ENCODE measurements at places on chromosomes 7 and 10.
A peak's percentile ranks its signal among the peaks of the same experiment; 100 is the strongest.

DNA sequence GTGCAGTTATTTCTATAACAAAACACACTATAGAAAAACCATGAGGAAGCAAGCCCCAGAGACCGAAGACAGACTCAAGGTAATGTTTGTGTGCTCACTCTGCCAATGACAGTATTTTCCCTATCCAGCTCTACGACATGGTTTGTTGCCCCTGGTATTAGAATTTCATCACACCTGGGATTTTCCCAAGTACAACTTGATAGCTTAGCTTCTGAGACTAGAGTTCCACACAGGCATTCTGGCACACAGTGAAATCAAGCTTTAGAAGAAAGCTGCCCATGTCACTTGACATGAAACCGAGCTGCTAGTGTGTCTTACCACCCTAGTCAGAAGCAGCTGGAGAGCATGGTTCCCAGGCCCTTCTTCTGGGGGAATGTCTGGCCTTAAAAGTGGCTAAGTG, 44.1 kb upstream of the AKR1E2 start:
- DNase-seq, result no peak

- DNase-seq, result no peak
These were observed 108.9 kb downstream of the ORC5 start for GRCh38 chr7:104098890-104099289.

DNA sequence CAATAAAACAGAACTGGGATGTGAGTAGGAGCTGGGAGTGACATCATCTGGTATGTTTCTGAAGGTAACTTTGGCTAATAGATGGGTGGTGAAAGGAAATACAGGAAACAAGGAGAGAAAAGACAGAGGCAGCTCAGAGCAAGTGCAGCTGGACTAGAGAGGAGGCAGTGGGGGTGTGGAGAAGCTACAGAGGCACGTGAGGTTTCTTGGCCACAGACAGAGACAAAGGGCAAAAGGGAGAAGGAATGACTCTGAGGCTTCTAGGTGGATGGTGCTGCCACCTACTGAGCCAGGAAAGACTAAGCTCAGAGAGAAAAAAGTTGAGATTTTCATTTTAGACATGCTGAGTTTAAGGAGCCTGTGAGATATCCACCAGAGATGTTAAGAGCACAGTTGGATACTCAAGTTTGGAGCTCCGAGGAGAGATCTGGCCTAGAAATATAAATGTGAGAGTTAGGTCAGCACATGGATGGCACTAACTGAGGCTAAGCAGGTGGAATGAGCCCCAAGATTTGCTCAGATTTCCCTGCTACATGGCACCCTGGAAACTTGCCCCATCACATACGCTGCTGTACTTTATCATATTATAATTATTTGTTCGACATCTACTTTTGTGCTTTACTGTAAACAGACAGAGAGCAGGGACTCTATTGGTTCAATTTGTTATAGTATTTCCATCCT, 293.0 kb upstream of the IMMP2L start:
- DNase-seq, result peak; percentile 24

GRCh38 chr7:21642422-21642821, 99.6 kb downstream of the DNAH11 start:
- no peak for DNase-seq

DNA sequence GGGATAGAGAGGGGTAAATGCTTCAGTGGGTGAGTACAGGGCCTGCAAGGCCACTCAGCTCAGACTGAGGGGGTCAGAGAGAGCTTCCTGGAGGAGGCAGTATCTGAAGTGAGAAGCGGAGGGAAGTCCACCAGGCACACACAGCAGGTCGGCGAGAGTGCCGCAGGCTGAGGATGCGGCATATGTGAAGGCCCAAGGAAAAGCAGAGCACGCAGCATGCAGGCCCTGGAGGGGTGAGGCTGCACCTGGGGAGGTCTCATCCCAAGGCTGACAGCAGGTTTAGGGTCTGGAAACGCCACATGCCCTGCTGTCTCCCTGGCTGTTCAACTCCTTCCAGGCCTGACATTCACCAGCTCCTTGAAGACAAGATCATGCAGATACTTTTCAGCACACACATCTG, 40.4 kb upstream of the PSAP start:
- DNase-seq, result no peak

DNA sequence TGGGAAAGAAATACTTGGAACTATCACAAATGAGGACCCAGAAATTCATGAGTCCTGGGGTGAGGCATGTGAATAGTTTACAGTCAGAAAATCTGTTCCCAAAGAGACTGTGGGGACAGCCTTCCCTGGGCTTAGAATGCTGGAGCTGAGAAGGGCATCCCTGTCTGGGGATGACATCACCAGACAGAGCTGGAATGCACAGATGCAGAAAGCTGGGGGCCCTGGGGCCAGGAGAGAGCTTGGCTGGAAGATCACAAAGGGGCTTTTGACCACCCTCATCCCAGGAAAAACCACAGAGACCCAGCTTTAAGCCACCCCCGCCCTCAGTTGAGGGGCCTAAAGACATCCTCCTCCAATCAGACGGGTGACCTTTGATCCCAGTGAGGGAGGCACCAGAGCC, 264.5 kb downstream of the PLXNA4 start:
- DNase-seq, result no peak

- DNase-seq, result no peak
These were observed 11.2 kb downstream of the RPA3 start for GRCh38 chr7:7707246-7707645.

DNA sequence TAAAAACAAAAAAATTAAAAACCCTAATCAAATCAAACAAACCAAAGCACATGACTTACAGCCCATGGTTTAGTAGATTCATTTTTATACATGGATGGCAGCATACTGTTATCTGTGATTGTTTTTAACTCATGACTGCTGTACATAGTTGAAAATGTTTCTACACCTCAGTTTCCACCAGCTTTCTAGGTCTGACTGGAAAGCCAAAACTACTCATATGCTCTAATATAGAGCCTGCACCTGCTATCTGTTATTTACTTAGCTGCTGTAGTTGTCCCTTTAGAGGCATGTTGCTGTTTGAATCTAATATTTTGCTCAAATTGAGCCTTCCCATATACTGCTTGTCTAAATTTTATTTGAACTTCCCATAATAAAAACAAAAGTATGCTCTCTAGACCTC, 289.9 kb upstream of the LRRN3 start:
- no peak for DNase-seq

- DNase-seq, result peak; percentile 10
These were observed 282.5 kb upstream of the KLF6 start for GRCh38 chr10:4067531-4067930.

DNA sequence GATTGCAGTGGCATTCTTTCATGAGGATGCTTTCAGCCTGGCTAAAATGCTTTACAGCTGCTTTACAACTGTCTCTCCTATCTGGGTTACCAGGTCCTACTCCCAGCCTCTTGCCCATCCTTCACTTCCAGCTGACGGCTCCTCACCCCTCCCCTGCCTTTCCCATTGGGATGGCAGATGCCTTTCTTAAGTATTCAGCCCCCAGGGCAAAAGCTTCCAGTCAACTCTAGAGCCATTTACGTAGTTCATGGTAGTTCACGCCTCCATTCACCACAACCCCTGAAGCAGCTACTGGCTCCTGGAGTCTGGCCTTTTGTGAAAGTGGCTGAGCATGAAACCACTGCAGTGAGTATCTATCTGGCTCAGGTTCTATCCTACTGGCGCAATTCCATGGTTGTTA, 17.2 kb upstream of the BMPER start:
- DNase-seq, result no peak

GRCh38 chr7:30521532-30521931, 16.9 kb upstream of the GGCT start:
- DNase-seq, result no peak

DNA sequence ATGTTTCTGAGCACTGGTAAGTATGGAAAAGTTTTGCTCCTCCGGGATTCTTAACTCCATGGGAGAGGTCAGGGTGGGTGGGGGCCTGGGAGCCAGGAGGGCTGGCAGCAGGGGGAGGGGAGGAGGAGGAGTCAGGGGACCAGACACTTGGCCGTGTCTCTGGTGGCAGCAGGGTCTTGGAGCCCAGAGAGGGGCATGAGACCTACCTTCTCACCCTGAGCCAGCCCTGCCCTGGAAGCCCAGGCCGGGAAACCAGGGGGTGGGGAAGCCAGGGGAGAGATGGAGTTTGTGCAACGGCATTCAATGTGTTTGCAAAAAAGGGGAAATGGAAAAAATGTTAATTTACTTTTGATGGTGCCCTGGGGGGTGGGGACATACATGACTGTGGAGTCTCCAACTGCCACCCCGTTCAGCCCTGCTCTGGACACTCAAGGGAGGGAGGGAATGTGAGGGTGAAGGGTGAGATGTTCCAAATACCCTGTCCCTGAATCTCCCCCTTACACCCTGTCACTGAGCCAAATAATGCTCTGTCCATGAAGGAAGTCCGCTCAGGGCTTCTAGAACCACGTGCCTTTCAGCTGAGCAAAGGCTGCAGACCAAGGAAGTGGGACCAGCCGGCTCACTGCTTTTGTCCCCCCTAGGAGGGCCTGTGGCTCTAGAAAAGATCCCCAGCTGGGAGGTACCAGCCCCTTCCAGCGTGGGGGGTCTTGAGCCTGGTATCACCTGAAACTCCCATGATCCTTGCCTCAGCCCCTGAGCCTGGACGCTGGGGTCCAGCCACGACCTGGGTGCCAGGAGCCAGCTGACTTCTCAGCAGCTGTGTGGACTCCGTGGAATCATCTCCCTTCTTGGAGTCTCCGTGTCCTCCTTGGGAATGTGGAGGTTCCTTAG, 48.3 kb downstream of the TMEM270 start:
- no peak for DNase-seq

DNA sequence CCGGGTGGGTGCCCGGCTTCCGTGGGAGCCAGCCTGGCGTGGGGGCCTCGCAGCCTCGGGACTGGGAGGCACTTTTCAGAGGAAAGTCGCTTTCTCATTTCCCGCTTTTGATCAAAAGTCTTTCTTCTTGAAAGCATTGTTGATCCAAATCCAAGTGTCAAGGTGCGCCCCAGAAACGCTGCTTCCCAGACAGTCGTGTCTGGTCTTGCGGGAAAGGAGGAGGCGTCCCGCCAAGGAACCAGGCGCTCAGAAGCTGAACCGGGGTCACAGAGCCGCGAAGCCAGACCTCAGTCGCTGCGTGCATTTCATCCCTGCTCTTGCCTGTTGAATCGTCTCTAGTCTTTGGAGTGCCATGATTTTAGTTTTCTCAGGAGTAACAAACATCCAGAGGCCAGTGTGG, 1.1 kb upstream of the BNIP3 start:
- no peak for DNase-seq

DNA sequence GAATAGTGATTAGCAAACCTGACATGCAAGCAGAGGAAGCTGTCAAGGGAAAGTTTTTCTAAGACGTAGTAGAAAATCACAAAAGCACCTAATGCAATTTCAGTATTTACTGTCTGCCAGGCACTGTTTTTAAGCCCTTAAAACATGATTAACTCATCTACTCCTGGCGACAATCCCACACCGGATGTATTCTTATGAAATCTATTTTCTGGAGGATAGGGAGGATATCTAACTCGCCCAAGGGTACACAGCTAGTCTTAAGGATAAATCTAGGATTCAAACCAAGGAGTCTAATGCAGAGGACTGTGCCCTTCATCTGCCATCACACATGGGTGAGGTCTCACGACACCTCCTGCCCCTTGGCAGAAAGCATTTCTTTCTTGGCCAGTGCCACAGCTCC, 47.8 kb upstream of the FIGNL1 start:
- no peak for DNase-seq

DNA sequence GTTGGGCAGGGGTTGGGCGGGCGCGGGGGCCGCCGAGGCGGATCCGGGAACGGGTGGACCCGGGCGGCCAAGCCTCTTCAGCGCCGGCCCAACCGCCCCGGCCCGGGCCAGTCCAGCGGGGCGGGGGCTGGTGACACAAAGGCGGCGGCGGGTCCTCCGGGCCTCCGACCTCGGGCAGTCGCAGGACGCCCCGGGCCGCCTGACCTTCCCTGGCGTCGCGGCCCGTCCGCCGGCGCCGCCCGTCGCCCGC, 54.2 kb downstream of the METTL2B start:
- DNase-seq, result no peak

- DNase-seq, result no peak
These were observed 70.8 kb upstream of the SYPL1 start for GRCh38 chr7:106182904-106183303.

GRCh38 chr10:31920538-31920937, 8.1 kb downstream of the ARHGAP12 start:
- peak; percentile 8 for DNase-seq

DNA sequence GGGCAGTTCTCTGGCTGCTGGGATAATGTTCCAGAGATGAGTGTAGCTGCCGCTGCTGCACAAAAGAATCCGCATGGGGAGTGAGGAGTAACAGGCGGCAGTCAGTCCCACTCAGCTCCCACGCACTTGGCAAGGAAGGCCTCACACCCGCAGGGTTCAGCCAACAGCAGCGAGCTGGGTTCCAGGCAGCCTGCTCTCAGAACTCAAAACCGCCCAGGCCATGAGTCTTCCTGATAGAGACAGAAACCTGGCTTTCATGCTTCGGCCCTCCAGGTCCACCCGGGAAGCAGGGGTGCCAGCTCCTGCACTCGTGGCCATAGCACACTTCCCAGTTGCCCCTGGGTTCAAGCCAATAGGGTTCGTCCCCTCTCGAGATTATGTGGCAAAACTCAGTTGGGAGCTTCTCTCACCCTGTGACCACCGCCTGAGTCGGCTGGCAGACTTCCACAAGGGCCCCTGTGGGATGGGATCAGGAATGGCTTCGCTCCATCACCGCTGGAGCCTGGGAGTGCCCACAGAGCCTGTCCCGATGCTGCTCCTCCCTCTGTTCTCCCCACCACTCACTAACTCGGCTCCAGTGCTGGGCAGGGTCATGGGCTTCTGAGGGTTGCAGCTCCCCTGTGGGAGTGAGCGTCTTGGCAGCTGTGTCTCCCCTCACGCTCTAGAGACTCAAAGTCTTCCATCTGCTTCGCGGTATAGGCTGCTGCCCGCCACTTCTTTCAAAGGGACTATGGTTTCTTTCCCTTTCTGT, 20.6 kb downstream of the CLRN3 start:
- no peak for DNase-seq

- no peak for DNase-seq
These were observed 156.0 kb downstream of the GLI3 start for GRCh38 chr7:42080841-42081586.

DNA sequence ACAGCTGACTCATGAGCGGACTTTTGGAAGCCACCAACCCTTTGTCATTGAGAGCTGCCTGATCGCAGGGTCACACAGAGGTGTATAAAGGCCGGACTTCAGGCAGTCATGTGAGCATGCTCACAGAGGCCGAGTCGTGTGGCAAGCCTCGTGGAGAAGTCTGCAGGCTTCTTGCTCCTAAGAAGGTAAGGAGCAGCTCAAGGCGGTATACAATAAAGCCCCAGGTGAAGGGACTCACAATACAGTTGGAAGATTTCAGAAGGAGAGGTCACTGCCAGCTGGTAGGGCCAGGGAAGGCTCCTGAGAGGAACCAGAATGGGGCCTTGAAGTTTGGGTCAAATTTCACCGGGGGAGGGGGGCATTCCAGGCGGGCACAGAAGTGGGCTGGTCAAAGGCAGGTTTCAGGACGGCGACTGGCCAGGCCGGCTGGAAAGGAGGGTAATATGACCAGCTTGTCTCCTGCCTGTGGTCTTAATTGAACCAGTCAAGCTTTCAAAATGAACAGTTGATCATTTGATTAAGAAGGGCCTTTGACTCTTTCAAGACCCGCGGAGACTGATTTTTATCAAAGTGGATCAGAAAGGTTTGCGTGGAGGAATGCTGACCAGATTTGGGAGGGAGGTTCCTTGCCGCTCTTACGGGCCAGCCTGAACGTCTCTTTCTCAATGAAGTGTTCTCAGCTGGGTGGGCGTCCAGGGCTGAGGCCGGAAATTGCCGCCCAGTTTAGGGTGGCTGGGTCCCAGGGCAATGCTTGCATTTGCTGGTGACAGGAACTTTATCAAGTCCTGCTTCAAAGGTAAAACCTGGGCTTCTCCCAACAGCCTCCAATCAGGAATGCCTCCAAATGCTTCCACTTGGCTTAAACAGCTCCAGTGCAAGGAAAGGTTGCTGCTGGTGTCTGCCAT, 178.6 kb downstream of the EMX2 start:
- DNase-seq, result no peak

GRCh38 chr10:24382596-24382978, 173.6 kb downstream of the KIAA1217 start:
- peak; percentile 19 for DNase-seq
